T follicular helper cell (primary cell): ENCODE measurements at places on chromosomes 5 and 9.

GRCh38 chr9:95305770-95306492, 11.6 kb downstream of the FANCC start:
- DNase-seq, result no peak

DNA sequence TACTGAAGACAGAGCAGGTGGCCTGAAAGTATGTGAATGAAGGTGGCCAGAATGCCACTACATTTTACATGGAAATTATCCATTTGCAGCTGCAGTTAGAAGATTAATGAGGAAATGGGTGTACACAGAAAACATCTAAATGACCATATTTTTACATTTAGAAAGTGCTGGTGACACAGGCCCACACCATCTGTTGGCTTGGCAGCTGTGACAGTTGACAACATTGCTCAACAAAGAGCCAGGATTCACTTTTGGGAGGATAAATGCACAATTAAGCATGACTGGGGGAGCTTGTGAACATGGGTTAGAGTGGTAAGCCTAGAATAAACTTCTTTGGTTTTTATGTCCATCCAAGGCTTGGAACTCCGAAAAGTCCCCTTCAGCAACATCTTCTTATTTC, 360.5 kb downstream of the KCTD16 start:
- no peak for DNase-seq

GRCh38 chr5:137619191-137619870, 116.6 kb downstream of the KLHL3 start:
- no peak for DNase-seq

GRCh38 chr9:98708933-98709911, at the start of gene GABBR2:
TSS of gene GABBR2 (minus strand) at chr9:98708935. CDS start at chr9:98708737, 198 bp downstream.
- no peak for DNase-seq

DNA sequence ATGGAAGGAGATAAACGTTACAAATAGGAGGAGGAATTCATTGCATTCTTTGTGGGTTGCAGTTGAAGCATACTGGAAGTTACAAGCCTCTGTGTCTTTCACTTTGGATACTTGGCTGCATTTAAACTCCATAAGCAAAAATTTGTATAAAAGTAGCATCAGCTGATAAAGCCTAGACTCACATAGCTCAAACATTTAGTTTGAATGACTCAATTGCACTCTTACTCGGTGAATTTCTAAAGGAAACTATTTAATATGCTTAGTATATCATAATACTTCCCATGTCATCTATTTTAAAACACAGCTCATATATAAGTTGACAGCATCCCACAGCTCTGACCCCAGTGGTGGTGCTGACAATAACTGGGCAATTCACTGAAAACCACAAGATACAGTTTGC, 596.6 kb upstream of the ZNF608 start:
- no peak for DNase-seq

GRCh38 chr9:108468364-108468763, 387.4 kb downstream of the ACTL7B start:
- DNase-seq, result no peak

GRCh38 chr9:136365775-136366222, 2.3 kb upstream of the DNLZ start:
- DNase-seq, result no peak

DNA sequence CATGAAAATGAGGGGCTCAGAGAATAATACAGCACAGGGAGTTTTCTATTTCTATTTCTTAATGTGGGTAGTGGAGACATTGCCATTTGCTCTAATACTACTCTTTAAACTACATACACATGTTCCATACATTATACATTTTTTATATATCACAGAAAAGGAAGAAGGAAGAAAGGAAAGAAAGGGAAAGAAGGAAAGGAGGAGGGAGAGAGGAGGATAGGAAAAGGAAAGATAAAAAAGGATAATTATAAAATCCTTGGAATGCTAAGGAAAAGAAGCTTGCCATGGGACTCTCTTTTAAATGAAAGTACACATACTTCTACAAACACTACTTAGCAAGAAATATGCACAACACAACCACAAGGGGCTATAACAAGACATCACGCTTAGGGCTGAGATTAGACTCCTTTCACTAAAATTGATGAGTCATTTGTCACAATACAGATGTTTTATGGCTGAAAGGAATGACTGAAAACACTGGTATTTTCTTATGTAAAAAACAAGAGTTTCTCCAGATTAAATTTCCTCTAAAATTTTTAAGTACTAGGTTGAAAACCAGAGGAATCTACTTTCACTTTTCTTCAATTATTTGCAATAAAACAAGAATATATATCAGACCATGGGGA, 219.8 kb downstream of the ARL15 start:
- no peak for DNase-seq

GRCh38 chr5:146620031-146620668, 104.2 kb upstream of the GPR151 start:
- DNase-seq, result no peak

- DNase-seq, result no peak
Measured at GRCh38 chr5:111703662-111704061, 53.3 kb downstream of the NREP start.

DNA sequence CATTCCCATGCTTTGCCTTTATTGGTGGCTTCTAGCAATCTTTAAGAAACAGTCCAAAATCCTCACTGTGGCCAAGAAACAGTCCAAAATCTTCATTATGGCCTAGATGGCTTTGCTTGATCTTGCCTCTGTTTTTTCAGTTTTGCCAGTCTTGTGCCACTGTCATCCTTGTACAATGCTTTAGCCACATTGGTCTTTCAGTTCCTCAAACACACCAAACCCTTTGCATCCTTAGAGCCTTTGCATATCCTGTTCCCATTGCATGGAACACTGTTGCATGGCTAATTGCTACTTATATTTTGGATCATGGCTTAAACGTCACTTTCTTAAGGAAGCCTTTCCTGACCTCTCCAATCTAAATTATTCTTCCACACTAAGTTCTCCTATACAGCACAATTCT, 22.1 kb downstream of the MRRF start:
- DNase-seq, result no peak

DNA sequence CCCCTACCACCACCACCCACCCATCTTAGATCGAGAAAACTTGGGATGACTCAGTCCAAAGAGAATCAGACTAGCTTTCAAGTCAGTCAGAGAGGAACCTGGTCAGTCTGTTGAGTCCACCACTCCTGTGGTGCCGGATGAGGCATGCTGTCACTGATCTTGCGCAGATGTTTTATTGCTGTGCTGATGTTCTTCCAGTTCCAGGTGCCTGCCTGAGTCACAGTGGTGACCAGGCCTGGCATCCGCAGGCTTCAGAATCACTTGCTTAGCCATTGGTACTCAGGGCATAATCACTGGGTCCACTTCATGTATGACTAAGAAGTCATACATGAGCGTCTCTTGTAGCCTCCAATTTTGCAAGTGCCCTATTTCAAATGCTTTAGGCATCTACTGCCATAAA, 114.1 kb downstream of the MUSK start:
- no peak for DNase-seq

GRCh38 chr5:12848709-12849108, 944.5 kb upstream of the CTNND2 start:
- DNase-seq, result no peak

DNA sequence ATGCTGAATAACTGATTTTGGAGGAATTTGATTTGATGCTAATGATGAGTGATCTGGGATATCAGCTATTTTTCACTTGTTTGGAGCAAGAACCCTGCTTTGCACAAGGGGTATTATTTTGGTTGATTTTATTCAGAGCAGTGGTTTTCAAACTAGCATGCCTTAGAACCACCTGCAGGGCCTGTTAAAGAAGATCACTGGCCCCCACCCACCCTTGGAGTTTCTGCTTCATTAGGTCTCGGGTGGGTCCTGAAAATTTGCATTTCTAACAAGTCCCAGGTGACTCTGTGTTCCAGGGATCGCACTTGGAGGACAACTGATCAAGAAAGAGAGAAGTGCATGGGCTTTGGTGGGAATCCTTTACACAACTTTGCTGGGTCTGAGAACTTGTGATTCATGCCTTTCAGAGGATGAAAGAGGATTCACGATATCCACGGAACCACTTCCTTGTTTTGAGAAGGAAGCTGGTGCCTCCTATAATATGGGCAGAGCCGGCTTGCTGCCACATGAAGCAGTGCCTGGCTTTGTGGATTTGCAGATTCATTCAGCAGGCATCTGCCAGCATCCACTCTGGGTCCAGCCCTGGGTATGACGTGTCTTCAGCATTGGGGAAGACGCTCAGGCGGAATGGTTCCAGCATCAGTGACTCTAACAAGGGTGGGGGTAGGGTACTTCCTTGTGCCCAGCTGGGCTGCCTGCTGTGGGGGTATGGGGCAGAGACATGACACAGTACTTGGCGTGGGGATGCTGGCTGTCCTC, 106.6 kb upstream of the PITX1 start:
- no peak for DNase-seq

GRCh38 chr9:76906647-76906975, 697 bp upstream of the PRUNE2 start:
- no peak for DNase-seq

DNA sequence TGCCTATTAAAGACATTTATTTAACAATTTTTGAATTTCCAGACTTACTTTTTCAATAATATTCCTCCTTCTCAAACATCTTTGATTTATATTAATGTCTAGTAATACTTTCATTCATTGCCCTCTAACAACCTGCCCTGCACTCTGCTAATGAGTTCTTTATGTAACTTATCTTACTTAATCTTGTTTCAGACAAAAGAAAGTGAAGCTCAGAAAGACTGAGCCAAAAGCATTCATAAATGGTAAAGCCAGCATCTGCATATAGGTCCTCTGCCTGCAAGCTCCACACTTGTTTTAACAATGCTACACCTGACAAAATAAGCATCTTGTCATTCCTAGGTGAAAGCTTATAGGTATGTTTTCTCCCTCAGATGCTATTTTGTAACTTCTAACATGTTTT, 2.4 kb upstream of the TNPO1 start:
- no peak for DNase-seq

DNA sequence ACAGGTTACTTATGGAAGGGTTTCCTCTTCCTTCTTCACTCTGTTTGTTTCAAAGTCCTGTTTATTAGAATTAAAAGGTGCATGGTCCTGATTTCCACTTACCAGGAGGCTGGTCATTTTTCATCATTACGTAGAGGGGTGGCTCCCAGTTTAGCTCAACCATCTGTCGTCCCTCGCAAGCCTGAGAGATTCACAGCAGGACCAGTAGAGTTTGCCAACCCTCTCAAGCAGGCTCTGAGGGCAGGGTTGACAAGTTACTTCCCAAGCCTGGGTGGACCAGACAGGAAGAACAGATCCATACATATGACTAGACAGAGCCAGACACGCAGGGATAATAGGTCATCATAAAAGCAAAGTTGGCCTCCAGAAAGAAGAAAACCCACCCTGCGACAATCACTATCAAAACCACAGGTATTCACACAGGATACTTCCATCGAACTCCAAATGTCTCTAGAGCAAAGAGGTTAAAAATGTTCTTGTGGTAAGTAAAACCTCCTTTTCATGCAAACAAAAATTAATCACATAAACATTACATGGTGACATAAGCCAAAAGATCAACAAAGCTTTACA, 151.9 kb downstream of the ELAVL2 start:
- no peak for DNase-seq

DNA sequence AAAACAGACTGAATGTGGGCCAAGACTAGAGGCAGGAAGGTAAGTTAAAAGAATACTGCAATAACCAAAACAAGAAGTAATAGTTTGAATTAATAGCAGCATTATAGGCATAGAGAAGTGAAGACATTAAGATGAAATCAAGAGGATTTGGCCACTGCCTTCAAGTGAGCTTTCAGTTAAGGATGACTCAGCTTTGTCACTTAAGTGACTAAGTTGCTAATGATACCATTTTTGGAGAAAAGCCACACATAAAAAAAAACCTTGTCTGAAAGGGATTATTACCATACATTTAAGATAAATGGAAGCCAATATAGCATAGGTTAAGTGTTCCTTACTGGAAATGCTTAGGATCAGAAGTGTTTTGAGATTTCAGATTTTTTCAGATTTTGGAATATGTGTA, 57.0 kb downstream of the ECPAS start:
- no peak for DNase-seq

DNA sequence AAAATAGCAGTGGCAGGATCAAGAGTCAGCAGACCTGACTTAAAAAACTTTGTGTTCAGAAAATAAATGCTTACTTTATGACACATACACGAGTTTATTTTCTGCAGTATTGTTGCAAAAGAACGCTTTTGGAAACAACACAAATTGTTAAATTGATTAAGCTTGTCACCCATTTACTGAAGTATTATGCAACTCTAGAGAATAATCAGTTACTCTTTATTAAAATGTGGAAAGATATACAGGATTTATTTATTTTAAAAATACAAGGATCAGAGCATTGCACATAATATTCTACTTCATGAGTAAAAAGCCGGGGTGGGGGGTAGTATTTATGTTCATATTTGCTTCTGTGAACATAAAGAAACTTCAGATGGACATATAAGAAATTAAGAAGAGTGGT, 20.0 kb downstream of the FYB1 start:
- no peak for DNase-seq
